ENCODE measurements at places on chromosomes 16 and 17. TPM values are rescaled to one million over a fixed set of nuclear protein-coding genes. Genes with fewer than 3 reads are reported as not detected.

The G6PC3 gene
- 21.3 TPM for total RNA-seq

The KRT9 gene
- not detected for total RNA-seq

The SEZ6 gene
- not detected for total RNA-seq

The KRT10 gene
- total RNA-seq, result 20.2 TPM

The SKAP1 gene
- total RNA-seq, result 76.1 TPM

The PPM1E gene
- not detected for total RNA-seq

The C16orf87 gene
- 17.2 TPM for total RNA-seq

The EARS2 gene
- 31.9 TPM for total RNA-seq
